ENCODE measurements at places on chromosomes 7 and 10.

DNA sequence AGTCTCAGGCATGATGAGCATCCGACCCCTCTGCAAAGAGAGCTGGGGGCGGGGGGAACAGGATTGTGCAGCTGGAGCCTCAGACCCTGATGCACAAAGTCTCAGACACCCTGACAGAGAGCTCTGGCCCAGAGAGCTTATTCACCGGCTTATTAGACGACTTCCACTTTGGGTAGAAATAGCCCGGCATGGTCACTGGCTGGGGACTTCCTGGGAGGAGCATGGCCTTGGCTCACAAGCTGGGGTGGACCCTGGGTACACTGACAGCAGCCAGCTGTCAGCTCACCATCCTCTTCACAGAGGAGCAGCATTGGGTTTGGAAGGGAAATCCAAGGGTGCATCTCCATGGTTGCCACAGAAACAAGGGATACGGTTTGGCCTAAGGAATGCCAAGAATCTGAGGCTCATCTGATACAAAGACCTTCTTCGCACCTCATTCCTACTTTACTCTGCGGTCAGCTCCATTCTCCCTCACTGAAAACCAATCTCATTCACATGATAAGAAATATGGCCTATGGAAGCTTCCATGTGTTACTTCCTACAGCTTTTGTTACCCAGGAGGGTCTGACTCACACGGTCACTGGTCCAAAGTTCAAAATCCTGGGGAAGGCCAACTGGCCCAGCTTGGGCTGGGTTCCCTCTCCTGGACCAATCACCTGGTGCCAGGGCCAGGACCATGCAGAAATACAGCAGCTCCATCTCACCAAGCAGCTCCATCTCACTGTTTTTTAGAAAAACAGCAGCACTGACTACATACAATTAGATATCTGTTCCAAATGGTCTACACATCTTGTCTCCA is 25.1 kb downstream of the ZNF467 start:
- no peak for DNase-seq

GRCh38 chr7:135075716-135076115 is 72.2 kb upstream of the TMEM140 start:
- DNase-seq = no peak

DNA sequence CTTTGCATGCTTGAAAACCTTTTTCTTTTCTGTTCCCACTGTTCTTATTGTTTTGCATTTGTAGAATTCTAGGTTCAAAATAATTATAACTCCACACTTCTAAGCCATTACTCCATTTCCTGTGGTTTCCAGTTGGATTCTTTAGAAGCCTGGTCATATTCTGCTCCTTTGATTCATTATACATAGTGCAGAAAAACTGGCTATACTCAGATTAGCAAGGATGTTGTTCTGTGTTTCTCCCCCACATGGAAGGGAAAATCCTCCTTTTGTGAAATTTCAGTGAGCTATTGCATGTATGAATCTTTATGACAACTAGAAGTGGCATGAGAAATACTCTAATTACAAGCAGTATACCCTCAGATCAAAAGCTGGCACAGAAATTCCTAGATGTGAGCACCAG is 79.5 kb downstream of the SLC13A1 start:
- DNase-seq = no peak

- DNase-seq = no peak
These were observed 7.5 kb downstream of the HOXA1 start for GRCh38 chr7:27088002-27088922.

GRCh38 chr7:43906331-43907010 is at the start of gene URGCP:
Gene URGCP, minus strand, starts transcription at chr7:43906596. Its CDS starts 21 bp downstream, at chr7:43906575.
- DNase-seq = no peak

DNA sequence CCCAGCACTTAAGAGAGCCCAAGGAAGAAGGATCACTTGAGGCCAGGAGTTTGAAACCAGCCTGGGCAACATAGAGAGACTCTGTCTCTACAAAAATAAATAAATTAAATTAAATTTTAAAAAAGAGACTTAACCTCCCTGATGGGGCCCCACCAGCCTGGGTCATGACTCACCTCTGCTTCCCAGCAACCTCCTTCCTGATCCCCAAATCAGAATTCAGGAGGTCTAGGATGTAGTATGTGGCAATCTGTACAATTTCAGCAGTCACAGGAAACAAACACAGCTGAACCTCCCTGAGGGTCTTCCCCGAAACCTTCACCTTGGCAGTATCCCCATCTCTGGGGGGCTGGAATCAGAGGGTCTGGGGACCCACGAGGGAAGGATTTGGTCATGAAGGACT is 9.7 kb upstream of the PPP1R35 start:
- DNase-seq = no peak

DNA sequence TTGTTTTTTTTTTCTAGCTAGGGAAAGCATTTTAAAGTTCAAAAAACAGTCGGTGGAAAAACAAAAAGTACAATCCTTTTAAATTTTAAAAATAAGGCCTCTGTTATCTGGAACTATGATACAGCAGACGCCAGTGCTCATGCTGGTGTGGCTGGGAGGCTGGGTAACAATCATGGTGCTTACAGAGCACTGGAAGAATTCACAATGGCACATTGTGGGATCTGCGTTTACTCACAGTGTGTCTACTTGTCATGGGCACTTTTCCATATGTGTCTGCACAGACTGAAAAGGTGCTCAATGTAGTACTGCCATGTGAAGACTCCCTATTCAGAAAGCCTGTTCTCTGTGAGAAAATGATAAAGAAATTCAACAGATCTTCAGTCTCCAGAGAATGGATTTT is 278.2 kb upstream of the IMMP2L start:
- no peak for DNase-seq

GRCh38 chr7:137080516-137081203 is 212.2 kb downstream of the CHRM2 start:
- no peak for DNase-seq

- no peak for DNase-seq
These were observed 25.2 kb upstream of the BAMBI start for GRCh38 chr10:28652106-28652505.

- DNase-seq = no peak
These were observed 18.9 kb downstream of the TWIST1 start for GRCh38 chr7:19098510-19098909.

DNA sequence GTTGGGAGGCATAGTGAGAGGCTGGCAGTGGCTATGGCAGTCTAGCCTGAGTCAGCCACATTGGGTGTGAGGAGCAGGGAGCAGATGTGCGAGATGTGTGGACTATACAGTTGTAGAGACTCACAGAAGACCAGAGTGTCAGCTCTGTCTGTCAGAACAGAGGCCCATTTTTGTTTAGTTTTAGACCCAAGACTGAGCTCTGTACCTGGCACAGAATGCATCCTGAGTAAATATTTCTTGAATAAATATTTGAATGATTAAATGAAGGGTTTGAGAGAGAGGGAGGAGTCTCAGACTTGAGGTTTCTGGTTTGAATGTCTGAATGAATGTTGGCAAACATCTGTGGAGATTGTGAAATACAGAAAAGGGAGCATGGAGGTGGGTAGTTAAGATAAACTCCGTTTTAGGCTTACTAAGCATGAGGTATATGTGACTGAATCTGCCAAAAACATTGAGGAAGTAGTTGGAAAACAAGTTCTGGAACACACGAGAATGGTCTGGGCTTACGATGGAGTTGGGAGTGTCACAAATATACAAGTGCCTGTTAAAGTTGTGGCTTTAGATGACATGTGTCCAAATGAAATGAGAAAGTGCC is 3.6 kb downstream of the SEC23IP start:
- no peak for DNase-seq

DNA sequence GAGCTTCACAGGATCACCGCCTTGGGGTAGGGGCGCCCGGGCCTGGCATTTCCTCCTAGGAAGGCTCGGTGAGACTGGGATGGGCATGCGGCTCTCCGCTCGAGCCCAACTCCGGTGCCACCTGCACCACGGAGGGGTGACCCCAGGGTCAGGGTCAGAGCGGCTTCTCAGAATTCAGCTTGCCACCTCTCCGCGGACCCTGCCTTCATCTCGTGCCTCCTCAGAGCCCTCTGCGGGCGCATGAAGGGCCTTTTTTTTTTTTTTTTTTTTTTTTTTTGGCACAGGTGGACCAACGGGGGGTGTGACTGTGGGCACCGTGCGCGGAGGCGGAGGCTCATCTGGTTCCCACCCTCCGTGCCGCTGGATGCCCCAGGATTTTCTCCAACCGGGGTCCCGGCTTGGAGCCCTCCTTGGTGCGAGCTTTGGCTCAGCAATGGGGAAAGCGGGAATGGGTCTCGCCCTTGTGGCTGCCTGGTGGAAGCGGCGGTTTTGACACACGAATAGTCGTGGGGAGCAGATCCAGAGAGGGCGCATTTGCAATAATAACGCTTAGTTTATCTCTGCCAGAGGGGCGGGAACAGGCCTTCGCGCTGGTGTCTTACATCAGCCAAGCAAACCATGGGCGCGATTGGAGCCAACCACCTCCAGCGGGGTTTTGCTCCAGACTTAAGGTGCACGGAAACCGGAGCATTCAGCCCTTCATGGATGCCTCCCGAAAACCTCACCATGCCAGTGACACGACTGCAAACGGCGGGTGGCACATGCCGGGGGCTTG is 5.0 kb upstream of the TNRC18 start:
- DNase-seq = no peak

DNA sequence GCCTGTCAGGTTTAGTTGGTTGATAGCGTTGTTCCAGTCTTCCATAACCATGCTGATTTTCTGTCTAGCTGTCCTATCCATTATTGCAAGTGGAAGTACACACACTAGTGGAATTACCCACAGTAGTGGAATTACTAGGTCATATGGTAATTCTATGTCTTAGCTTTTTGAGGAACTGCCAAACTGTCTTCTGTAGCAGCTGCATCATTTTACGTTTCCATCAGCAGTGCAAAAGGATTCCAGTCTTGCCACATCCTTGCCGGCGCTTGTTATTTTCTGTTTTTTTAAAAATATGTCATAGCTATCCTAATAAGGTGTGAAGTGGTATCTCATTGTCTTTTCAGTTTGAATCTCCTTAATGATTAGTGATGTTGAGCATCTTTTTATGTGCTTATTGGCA is 17.2 kb upstream of the RHBDD2 start:
- no peak for DNase-seq

- no peak for DNase-seq
These were observed 76.9 kb downstream of the ADARB2 start for GRCh38 chr10:1660386-1660785.

Data from OCI-LY7 (cell line).